ENCODE measurements at places on chromosomes 7 and 10.

DNA sequence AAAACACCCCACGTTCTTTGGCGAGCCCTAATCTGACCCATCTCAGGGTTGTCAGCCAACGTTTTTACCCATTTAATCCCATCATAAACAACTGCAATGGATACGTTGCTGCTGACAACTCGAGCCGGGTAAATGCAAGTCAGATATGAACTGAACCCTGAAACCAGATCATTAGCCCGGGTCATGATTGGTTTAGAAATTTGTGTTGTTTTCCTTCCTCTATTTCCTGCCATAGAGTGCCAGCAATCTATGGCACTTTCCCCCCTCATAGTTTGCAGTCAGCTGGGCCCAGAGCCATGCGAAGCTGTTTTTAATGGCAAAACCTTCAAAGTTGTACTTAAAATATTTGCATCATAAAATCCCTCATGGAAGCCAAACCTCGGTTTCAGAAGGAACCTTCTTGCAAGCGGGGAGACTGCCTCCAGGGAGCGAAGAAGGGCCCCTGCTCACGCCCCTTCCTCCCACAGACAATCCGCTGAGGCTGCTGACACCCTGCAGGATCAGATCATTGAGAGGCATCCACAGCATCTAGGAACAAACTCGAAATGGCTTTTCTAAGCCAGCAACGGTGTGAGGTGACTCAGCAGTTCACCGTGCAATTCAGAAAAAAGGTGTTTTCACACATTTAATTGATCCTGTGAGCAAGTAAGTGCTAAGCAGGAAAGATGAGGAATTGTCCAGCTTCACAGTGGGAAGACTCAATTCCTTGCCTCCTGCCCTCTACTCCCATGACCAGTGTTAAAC, 710.1 kb downstream of the PARD3 start:
- no peak for DNase-seq

DNA sequence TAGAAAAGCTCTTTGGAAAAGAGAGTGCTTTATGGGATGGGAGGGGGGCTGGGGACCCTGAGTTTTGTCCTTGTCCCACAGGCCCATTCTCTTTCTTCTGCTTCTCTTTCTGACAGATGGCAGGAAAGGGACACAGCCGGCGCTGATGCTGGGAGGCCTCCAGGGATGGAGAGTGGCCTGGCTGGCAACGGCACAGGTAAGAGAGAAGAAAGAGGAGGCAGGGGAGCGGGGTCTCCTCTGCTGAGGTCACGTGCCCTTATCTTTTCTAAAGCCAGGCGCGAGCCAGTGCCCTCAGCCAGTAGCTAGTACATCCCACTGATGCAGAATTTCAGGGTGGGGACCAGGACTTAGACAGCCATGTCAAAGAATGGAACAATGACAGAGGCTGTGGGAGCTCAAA, 9.2 kb downstream of the ZNF775 start:
- DNase-seq: no peak

GRCh38 chr10:58502956-58503355, 9.7 kb upstream of the BICC1 start:
- DNase-seq: no peak

DNA sequence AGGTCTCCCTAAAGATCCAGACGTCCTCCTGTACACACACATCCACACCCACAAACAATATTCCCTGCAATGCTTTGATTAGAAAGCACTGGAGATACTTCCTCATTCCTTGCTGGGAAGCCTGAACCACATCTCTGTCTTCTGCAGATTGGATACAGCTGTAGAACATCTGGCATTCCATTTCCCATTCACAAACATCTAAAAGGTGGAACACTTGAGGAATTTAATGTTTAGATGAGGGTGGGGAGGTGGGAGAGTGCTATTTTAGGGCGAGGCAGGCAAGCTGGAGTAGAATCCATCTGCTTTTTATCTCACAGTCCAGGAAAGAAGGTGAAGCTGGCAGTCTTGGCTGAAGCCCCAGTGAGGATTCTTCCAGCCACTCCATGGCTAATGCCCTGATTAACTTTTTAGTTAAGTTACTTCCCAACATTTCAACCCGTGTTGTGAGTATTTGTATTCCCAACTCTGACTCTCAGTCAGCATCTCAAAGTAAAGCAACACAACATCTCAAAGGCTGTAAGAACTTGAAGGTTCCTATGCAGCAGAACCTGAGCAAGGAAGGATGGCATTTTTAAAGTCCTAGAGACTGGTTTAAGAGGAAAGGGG, 46.1 kb downstream of the CYTH3 start:
- no peak for DNase-seq

- no peak for DNase-seq
These were observed 24.4 kb downstream of the TMEM273 start for GRCh38 chr10:49163741-49164140.

DNA sequence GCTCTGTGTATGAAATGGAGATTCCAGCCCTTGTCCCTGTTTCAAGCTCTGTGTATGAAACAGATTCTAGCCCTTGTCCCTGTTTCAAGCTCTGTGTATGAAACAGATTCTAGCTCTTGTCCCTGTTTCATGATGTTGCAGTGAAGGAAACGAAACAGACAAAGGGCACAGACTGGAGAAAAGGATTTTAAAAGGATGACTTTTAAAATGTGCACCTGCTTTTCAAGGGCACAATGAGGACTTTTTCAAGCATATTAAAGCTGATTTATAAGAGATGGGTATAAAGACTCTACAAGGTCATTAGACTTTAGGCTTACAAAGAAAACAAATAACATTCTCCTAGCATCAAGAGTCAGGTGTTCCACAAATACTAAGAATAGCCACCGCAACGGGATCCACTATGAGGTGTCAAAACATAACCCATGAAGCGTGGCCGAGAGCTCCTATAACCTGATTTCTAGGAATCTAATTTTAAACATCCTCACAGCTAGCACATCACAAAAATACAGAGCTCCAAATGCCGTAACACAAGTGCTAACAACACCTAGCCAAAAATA, 29.0 kb downstream of the DIP2C start:
- no peak for DNase-seq

DNA sequence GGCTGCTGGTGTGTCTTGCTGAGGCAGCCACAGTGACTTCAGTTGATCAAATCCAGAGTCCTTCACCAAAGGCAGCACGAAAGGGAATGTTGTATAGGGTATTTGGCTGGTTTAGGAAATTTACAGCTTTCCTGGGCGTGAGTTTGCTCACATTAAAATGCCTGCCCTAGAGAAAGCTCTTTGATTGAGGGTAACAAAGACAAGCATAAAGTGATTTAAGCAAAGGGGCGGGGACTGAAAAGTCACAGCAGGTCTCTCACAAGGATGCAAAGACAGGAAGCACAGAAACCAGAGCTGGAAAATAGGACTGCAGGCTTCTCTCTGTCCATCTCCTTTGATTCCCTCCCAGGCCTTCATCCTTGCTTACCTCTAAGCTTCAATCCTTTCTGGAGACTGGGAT, 139.2 kb downstream of the ELMO1 start:
- no peak for DNase-seq

GRCh38 chr10:35304649-35305048, 31.7 kb upstream of the CCNY start:
- DNase-seq: no peak

GRCh38 chr7:70785427-70785826, 346.5 kb upstream of the GALNT17 start:
- DNase-seq: no peak

- no peak for DNase-seq
These were observed 52.5 kb upstream of the NFKB2 start for GRCh38 chr10:102342958-102343357.

DNA sequence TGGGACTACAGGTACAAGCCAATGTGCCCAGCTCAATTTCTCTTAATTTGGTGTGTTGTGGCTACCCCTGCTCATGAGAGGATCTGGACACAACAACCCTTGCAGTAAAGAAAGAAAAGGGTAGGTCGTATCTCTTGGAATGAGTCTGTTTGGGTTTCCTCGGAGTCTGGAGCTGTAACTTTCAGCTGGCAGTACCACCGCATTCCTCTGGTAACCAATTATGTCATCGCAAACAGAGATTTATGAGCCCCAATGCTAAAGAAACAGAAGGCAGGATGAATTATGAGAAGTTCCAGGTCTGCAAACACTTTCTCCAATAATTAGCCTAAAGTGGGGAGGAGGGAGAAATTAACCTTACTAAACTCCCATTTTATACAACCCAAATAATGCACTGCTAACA, 186.6 kb upstream of the NRP1 start:
- no peak for DNase-seq

GRCh38 chr7:36357054-36357453, 32.6 kb upstream of the ANLN start:
- DNase-seq: no peak

GRCh38 chr7:53110425-53110824, 75.0 kb downstream of the POM121L12 start:
- no peak for DNase-seq

DNA sequence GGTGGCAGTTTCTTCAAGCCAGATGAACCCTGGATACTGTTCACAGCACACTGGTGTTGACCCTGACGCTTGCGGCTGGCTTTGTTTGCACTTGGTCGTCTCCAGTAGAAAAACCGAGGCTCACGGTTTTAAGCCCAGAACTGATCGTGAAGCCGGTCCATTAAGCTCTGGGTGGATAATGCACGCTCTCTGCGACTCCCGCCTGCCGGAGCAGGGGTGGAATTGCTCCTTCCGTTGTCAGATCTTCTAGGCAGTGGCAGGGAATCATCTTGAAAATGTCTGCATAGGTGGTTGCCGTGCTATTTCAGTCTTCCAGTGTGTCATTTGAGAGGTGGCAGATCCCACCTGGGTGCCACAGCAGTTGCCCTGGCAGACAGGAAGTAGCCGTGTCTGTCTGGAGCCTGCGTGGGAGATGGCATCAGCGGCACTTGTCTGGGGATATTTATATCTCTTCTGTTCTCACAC, 35.9 kb upstream of the AP5Z1 start:
- DNase-seq: no peak

- no peak for DNase-seq
These were observed 38.0 kb upstream of the ZNRF2 start for GRCh38 chr7:30246392-30246791.

DNA sequence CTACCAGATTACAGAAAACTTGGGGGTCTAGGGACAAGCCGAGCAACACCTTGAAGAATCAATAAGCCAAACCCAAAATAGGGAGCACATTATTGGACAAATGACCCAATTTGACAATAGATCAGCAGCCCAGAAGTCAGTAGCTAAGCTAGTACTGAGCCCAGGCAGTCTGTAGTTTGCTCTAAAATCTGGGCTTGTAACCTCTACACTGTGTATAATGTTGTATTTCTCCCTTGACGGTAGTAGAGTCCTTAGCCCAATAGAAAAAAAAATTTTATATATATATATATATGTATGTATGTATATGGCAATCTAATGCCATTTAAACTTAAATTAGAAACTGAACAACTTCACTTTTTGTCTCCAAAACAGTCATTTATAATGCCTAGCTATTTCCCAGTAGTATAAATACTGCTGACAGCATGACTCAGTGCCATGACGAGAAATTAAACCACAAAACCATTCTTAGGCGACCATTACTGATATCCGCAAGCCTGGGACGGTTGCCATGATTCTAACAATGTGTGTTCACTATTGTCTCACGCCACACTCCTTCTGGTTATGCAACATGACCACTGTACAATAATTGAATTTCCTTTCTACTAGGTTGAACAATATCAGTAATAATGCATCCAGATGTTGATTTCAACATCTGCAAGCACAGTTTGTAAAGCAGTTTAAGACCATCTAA, 110.5 kb downstream of the IPMK start:
- DNase-seq: no peak

DNA sequence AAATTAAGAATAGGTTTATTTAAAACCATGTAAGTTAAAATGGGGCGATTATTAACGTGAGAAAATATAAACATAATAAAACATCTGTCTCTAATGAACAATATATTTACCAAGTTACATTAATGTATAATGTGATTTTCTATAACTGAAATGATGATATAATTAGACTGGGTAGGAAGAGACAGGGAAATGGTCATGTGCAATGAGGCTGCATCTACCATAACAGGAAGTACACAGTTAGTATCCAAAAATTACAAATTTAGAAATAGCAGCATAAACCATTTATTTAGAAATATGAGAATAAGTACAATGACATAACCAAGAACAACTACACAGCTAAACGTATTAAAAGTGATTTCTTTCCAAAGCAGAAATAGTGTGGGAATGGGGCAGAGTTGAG, 25.8 kb upstream of the BET1 start:
- DNase-seq: no peak

- DNase-seq: peak; percentile 55
These were observed at the start of gene CALY for GRCh38 chr10:133336577-133337369. CALY (minus strand) TSS chr10:133336896; CDS start chr10:133328989, 7,907 bp downstream.

DNA sequence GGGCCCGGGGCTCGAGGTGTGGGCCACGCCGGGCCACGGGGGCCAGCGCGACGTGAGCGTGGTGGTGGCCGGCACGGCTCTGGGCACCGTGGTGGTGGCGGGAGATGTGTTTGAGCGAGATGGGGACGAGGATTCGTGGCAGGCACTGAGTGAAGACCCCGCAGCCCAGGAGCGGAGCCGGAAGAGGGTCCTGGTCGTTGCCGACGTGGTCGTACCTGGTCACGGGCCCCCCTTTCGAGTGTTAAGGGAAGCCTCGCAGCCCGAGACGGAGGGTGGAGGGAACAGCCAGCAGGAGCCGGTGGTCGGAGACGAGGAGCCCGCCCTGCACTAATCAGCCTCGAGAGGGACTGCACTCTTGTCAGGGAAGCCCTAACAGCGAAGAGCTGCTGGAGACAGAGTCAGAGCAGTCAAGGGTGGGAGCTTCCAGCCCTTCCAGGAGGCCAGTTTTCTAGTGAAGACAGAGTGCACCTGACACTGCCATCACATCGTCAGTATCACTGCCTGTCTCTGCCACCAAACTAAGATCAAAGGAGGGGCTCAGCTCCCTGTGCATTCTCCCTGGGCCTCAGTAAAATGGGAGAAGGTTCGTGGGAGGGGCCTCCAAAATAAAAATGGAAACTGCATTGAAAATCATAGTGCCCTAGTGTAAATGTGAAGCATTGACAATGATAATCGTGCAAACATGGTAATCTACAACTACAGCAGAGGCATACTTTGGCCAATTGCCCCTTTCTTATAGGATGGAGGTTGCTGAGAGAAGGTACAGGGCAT, 1.3 kb downstream of the MBLAC1 start:
- DNase-seq: no peak

DNA sequence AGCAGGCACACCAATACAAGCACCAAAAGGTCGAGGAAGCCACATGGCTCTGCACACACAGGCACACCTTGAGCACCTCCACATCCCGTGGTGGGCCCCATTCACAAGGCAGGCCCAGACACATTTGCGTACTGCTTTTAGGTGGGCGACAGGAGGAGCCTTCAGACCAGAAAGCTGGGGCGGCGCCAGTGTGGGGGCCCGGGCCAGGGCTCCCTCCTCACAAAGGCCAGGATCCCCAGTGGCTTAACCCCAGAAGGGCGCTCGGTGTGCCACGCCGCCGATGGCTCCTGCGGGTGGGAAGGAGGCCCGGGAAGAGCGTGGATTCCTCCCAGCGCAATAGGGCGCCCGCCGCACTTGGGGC, 2.8 kb upstream of the SMARCD3 start:
- no peak for DNase-seq
